ENCODE measurements at places on chromosomes 16 and 17. TPM values are rescaled to one million over a fixed set of nuclear protein-coding genes. Genes with fewer than 3 reads are reported as not detected.

The HSPB9 gene
- total RNA-seq = not detected

The C16orf89 gene
- 5.3 TPM for total RNA-seq

The LDAF1 gene
- total RNA-seq = 205 TPM

The OR3A3 gene
- not detected for total RNA-seq

The WFDC1 gene
- 4.8 TPM for total RNA-seq

The TMEM92 gene
- total RNA-seq = not detected

The CTRL gene
- 0.51 TPM for total RNA-seq

The SSH2 gene
- 32.1 TPM for total RNA-seq

The ABCA3 gene
- 8.7 TPM for total RNA-seq

The CDK3 gene
- 7.2 TPM for total RNA-seq

The EVI2A gene
- total RNA-seq = 1.4 TPM

The PPL gene
- total RNA-seq = 105 TPM

The TLCD2 gene
- 4.3 TPM for total RNA-seq

The TBC1D3C gene
- not detected for total RNA-seq

The RPUSD1 gene
- 11.6 TPM for total RNA-seq

The IRX6 gene
- 0.10 TPM for total RNA-seq

The CETP gene
- total RNA-seq = 1.4 TPM

The SPIRE2 gene
- total RNA-seq = 2.5 TPM

Measured in tongue (tissue), 3 donors.